Esophagus mucosa (tissue), 1 donor: ENCODE measurements at places on chromosomes 16 and 17. TPM values are rescaled to one million over a fixed set of nuclear protein-coding genes. Genes with fewer than 3 reads are reported as not detected.
A peak's percentile ranks its signal among the peaks of the same experiment; 100 is the strongest.

DNA sequence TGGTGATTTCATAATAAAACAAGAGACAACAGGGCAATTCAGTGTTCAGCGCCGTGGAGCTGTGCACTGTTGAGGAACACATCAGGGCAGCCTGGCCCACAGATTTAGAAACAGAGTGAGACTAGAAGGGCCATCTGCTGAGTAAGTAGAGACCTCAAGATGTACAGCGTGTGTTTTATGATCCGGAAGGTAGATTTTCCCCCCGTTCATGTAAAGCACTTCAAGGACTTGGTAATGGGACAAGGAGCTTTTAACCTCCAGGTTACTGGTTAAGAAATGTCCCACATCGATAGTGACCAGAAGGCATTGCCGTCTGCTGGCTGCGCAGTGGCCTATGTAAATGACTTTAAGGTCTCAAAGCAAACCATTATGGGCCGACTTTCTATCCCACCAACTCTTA lies 1057.7 kb upstream of the EEF2KMT start:
- no peak for ATAC-seq

The KRTAP4-5 gene
- not detected for total RNA-seq

DNA sequence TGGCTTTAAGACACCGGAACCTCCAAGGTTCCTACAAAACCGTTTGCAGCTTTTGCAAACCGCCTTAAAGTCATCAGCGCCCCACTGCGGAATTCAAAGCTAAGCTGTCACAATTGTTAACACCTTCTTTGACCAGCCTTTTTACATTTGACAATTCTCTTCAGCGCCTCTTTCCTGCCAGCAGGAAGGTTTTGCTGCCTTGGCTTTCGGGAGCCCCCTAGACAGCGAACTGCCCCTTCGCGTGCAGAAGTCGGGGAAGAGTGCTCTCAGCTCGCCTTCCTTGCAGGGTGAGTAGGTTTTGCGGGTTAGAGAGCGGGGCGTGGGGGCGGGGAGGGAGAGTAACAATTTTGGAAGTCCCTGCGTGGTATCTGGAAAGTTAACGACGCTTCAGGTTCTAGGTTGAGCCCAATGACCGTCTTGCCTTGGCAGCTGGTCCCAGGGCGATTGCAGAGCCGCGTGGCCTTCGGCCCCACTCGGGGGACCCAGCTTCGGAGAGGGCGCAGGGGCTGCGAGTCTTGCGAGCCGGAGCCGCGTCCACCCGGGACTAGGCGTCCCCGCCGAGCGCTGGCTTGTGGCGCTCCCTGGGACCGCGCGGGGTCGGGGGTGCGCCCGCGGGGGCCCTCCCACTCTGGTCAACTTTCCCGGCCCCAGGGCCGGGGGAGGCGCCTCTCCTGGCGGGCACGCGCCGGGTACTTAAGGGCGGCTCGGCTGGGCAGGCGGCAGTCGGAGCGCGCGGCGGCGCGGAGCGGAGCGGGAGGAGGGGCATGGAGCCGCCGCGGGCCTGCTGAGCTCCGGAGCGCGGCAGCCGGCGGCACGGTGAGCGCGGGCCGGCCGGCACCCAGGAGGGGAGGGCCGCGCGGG lies at the start of gene HAS3:
Gene HAS3 (plus strand): TSS at position 153 of the 861 bp plus-strand sequence. CDS start 3,743 bp downstream, outside the sequence.
- ATAC-seq: peak; percentile 59

DNA sequence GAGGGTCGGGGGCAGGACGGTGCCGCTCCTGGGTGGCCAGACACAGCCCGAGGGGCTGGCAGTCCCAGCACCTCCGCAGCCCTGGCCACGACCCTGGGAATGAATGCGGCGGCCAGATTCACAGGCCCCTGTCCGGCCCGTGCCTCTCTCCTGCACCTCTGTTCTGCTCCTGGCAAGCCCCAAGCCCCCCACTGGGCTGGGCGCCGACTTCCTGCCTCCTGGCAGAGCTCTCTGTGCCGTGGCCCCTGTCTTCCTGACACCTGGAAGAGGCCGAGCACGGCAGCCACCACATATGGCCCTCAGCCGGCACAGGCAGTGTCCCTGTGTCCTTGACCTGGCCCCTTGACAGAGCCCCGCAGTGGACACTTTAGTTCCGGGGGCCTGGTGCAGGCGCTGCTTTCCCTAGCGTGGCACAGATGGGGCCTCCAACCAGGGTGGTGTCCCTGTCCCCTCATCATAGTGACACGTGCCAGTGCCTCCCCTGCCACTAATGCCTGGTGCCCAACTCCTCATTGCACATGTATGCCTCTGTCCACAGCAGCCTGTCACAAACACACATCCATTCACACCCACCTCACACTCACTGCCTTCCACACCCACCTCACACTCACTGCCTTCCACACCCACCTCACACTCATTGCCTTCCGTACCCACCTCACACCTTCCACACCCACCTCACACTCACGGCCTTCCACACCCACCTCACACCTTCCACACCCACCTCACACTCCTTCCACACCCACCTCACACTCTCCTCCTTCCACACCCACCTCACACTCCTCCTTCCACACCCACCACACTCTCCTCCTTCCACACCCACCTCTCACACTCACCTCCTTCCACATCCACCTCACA lies 110.6 kb upstream of the PLCG2 start:
- ATAC-seq: peak; percentile 24

The SKAP1 gene
- total RNA-seq: 0.68 TPM

GRCh38 chr17:42531455-42532354 lies 4.3 kb upstream of the NAGLU start:
- peak; percentile 13 for ATAC-seq

The SEPTIN12 gene
- total RNA-seq: not detected

The KRTAP3-1 gene
- total RNA-seq: not detected
